Thyroid gland (tissue), 4 donors: ENCODE measurements at places on chromosomes 4 and X.

DNA sequence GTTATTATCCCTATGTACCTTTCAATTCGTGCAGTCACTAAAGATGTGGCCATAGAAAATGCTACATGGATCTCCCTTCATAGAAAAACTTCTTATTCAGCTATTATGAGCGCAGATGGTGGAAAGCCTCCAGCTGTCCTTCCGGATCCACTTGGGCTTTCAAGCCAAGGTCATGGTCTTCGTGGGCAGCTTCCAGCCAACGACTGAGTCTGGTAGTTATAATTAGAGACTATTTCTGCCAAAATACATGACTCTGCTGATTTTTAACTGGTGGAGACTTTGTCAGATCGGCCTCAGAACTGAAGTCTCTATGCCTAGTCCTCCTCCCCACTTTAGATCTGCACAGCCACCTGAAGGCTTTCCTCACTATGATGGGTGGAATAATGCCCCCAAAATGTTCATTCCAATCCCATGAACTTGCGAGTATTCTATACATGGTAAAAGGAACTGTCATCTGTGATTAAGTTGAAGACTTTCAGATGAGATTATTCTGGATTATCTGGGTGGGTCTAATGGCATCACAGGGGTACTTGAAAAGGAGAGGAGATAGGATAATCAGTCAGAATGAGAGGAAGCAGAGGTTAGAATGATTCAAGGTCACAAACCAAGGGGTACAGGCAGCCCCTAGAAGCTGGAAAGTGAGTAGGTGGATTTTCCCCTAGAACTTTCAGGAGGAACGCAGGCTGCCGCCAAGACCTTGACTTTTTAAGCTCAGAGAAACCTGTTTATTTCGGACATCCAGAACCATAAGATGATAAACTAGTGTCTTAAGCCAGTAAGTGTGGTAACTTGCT is 171.1 kb upstream of the CXCL13 start:
- DNase-seq, result no peak

DNA sequence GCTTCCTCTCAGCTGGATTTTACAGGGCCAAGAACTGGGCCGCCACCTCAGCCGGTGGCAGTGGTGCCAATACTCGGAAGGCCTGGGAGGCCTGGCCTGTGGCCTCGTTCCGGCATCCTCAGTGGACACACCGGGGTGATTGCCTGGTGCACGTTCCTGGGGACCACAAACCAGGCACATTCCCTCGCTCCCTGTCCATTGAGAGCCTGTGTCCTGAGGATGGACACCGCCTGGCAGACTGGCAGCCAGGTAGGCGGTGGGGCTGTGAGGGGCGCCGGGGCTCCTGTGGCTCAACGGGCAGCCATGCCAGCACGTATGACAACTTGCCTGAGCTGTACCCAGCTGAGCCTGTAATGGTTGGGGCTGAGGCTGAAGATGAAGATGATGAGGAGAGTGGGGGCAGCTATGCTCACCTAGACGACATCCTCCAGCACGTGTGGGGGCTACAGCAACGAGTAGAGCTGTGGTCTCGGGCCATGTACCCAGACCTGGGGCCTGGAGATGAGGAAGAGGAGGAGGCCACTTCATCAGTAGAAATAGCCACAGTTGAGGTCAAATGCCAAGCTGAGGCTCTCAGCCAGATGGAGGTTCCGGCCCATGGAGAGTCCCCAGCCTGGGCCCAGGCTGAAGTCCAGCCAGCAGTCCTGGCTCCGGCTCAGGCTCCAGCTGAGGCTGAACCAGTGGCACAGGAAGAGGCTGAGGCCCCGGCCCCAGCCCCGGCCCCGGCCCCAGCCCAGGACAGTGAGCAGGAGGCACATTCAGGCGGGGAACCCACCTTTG is 70.4 kb downstream of the STARD8 start:
- DNase-seq, result no peak

GRCh38 chrX:68345025-68345424 is 88.3 kb downstream of the OPHN1 start:
- DNase-seq, result no peak

- DNase-seq, result no peak
These were observed 23.3 kb downstream of the SPARCL1 start for GRCh38 chr4:87505862-87506261.

DNA sequence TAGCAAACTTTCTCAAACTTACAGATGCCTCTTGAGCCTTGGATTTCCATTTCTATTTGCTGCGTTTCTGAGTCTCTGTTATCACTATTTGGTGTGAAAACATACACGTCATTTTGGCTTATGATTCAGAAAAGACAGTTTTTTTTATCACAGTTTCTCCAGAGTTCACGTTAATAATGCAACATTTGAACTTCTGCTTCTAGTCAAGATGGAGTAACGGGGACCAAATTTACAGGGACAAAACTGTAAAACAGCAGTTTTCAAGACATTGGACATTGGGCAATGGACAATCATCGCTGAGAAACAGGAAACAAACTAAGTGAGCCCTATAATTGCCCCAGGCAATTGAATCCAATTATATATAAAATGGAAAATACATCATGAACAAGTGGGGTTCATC is 36.2 kb upstream of the TASL start:
- no peak for DNase-seq

DNA sequence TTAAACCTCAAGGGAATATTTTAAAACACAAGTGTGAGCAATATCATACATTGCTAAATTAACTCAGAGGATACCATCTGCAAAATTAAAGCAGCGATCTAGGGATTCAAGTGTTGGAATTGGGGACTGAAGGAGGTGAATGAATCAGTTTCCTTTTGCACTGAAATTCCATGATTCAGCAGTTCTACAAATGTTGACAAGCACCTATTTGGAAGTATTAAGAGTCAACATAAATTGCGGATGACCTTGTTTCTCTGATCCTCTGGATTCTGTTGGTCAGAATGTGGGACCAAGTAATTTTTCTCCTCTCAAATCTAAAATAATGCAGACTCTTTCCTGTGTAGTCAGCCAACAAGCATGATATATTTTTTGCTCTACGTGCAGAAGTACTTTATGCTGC is 78.8 kb downstream of the LDB2 start:
- DNase-seq, result no peak

DNA sequence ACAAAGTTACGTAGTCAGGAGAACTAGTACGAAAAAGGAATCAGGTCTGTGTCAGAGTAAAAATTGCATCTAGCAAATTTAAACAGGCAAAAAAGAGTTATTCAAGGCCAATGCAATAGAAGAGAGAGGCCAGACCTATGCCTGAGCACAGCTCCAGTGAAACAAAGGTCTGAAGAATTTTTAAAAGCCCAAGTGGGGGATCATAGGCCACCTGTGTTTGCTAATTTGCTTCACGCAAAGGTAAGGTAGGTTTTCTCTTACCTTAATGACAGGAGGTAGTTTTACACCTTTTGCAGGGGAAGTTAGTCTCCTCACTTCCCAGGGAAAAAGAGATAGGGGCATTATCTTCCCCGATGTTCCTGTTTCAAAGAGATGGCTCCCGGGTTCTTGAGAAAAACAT is 448.6 kb upstream of the TECRL start:
- no peak for DNase-seq

- DNase-seq, result no peak
These were observed 1.5 kb downstream of the OPHN1 start for GRCh38 chrX:68431836-68432235.

GRCh38 chrX:12210196-12210815 is 72.0 kb downstream of the FRMPD4 start:
- DNase-seq, result no peak

DNA sequence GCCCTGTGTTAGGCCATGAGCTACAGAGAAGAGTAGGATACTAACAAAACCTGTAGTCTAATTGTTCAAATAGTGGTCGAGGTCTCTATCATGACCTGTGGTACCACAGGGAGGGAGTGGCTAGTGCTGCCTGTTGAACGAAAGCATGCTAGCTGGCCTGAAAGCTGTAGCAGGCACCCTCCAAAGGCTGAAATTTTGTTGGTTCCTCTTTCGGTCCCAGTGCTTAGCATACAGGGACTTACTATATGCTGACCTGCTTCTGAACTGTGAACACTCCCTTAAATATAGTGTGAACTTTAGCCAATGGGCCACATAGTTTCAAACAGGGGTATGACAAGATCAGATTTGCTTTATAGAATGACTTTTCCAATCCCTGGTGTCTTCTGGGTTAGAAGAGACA is 113.4 kb downstream of the PJA1 start:
- DNase-seq, result no peak

- no peak for DNase-seq
These were observed 67.2 kb downstream of the DCAF12L1 start for GRCh38 chrX:126485409-126485808.

DNA sequence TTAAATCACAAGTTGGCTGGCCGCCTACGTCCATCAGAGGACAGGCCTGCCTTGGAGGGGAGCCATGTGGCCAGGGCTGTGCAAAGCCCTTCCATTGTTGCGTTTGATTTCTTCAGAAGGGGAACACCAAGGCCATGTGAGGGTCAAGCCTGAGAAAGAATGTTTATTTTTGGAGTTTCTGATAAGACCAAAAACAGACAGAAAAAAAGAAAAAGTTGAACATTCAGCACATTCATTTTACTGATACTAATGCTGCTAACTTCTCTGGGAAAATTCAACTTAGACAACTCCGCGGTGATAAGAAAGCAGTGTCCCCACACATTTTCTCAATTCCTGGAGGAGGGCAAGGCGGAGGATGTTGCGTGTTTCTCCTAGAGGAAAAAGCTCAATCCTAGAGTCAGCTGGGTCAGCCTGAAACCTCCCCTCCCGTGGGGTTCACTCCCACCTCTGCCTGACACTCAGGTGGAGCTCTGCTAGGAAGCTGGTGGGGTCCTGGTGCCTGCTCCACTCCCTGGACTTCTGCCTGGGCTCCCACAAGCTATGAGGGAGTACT is 63.5 kb downstream of the ANAPC4 start:
- DNase-seq, result peak; percentile 28

GRCh38 chrX:37580080-37580479 is 8.6 kb downstream of the LANCL3 start:
- no peak for DNase-seq

DNA sequence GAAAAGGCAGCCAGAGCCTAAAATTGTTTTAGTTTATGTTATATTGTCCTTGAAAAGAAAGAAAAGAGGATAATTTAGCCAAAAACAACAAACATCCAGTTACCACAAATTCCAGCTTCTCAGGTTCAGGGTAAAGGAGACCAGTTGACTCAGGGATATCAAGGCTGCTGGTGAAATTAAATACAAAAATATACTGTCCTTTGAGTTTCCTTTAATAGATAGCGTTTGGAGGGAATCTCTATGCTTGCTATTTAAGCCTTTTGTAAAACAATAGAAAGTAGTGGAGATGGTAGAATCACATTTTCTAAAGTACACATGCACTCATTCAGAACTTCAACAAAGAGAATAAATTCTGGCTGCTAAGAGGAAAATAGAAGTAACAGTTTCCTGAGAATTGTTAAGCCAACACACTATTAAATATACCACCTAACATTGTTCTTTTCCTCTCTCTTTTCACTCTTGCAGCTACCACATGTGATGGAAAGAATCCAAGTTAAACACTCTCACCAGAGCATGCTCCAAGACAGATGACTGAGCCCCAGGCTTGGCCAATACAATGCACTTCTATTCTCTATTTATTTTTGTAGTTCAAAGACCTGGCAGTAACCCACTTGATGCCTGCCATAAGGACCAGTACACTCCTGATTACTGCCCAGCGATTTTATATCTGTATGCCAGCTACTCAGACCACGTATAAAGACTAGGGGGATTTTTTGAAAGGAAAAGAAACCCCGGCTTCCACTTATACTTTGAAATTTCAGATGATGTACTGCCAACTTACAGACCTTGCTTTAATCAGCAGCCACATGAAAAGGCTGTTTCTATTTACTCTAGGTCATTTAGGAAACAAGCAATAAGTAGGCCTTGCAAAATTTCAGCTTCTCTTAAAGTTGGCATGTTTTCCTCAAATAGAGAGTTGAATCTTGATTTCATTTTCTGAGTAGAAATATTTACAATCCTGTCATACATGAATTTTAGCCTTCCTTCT is 756.9 kb downstream of the FAT4 start:
- DNase-seq, result peak; percentile 60

- DNase-seq, result no peak
These were observed 39.3 kb downstream of the NHSL2 start for GRCh38 chrX:71949844-71950445.

DNA sequence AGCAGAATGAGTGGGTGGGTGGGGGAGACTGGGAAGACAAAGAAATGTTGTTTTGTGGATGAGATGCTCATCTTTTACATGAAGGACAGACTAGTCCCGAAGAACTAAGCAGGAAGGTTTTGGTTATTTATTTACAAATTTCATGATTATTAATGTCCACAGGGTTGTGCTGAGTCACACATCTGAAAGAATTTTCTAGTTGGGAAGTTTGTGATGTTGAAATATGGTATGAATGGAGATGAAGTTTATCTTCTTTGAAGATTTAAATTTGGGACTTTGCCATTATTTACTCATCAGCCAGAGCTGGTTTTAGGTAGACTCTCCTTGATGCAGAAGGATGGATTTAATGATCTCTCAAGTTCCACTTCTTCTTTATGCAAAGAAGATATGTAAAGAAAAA is 75.5 kb downstream of the MOSPD2 start:
- DNase-seq, result no peak

DNA sequence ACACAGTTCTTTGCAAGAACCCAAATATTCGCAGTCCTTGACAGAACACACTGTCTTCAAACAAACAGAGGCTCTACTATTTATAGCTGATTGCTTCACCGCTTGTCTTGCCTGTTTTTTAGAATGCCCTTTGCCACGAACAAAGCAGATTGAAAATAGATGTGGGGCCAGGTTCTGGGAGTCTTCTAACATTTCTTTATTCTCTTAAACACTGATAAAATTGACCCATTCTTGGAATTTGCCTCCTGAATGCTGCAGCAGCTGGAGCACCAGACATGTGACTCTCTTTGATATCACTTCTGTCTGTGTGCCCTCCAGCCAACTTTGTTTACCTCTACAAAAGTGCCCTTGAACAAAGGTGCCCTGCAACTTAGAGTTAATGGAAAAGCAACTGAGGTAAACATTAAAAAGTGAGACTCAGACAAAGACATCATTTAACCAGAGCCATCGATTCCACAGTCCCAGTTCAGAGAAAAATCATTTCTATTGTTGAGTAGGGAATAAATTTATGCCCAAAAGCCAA is 64.2 kb upstream of the SPP1 start:
- no peak for DNase-seq
